ENCODE measurements at places on chromosomes 7 and 10.
A peak's percentile ranks its signal among the peaks of the same experiment; 100 is the strongest.

DNA sequence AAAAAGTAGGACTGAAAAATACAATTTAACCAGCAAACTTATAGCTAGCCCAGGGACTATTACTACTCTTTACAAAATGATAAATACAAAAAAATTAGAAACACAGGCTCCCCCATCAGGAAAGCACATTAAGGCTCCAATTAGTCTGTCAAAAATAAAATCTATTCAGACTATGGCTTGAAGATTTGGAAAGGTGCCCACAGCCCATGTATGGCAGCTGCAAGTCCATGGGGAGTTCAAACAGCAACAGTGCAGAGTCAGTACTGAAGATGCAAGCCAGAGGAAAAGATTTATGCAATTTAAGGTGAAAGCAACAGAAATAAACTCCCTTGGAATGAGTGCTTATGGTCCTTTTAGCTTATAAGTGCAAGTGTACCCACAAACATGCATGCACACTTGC lies 29.7 kb downstream of the IMMP2L start:
- DNase-seq, result no peak

GRCh38 chr7:100965045-100965722 lies 4.2 kb upstream of the MUC12 start:
- no peak for DNase-seq

DNA sequence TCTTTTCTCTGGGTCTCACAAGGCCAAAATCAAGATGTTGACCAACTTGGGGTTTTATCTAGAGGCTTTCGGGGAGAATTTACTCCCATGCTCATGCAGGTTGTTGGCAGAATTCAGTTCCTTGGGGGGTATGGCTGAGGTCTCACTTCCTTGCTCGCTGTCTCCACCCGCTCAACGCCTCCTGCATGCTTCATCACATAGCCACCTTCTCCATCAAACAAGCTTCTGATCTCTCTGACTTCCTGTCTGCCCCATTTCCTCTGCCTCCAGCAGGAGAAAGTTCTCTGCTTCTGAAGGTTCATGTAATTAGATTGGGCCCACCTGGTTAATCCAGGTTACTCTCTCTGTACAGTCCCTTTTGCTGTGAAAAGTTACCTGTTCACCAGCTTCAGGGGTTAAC lies 179.1 kb upstream of the FZD1 start:
- DNase-seq, result no peak

- no peak for DNase-seq
Observed at GRCh38 chr7:64744680-64745079, 49.5 kb upstream of the ZNF138 start.

DNA sequence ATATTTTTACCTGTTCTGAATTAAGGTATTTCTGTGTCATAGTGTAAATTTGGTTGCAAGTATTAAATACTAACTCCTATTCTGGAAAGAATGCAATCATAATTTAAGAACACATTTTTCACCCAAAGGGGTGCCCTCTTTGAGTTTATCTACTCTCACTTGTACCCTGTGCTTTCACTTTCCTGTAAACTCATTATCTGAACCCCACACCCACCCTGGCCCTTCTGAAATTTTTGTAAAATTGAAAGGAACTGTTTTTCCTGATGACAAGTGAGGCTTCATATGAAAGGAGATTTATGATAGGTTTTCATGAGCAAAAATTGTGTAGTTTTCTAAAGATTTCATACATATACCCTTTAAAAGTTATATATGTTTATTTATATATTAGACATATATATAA lies 134.5 kb downstream of the WNT2 start:
- no peak for DNase-seq

DNA sequence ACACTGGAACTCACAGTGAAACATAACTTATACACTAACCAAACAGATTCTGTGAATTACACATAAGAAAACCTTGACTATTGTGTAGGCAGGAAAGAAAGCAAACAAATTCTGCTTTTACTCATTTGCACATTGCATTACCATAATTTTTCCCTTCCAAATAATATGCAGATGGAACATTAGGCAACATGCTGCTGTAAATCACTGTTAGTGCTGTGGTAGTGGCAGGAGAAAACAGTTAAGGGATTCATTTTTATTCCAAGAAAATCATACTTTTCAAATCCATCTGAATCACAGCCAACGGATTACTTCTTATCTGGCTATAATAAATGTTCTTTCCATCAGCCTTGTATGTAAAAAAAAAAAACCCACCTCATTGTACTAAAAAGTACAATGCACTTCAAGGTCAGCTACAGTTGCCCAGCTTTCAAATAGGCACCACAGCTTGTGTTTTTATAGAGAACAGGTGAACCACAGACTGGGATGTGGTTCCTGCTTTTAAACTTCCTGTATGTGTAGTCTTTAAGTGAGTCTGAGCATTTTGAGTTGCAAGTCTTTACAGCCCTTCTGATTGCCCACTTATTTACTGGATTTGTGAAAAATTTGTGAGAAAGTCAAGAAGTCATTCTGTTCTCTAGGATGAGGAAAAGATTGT lies 590.0 kb upstream of the SEMA3D start:
- no peak for DNase-seq

DNA sequence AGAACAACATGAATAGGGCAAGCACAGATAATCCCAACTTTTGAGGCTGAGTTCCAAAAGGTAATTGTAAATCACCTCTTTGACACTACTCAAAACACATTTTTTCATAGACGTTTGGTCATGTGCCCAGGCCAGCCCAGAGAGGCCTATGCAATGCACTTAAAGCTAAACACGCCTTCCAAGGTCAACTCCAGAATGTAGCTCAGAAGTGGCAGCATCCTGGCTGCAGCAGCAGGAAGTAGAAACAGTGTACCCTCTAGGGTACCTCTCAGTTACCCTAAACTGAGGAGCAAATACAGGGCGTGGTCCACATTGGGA lies 58.7 kb downstream of the OSBPL3 start:
- DNase-seq, result no peak

DNA sequence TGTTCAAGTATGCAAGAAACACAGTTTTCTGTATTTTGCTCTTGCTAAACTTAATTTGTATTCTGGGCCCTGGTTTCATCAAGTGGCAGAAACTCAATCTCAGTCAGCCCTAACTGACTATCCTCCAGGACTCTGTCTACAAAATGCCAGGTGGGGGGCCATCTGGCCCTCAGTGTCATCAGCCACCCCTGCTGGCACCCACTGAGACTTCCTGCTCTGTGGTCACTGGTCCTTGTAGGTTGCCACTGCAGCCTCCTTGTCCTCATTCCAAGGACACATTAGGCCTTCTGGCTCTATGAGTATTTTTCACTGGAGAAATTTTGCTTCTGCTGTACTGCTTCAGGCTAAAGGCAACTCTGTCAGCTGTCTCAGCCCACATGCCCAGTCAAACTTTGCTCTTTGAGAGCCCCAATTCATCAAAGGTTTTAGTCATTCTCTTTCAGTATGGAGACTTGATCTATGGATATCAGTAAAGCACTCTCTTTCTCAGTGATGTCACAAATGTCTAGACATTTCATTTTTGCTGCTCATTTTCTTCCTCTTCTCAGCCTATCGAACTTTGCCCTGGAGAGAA lies 163.6 kb downstream of the KCND2 start:
- DNase-seq, result no peak

DNA sequence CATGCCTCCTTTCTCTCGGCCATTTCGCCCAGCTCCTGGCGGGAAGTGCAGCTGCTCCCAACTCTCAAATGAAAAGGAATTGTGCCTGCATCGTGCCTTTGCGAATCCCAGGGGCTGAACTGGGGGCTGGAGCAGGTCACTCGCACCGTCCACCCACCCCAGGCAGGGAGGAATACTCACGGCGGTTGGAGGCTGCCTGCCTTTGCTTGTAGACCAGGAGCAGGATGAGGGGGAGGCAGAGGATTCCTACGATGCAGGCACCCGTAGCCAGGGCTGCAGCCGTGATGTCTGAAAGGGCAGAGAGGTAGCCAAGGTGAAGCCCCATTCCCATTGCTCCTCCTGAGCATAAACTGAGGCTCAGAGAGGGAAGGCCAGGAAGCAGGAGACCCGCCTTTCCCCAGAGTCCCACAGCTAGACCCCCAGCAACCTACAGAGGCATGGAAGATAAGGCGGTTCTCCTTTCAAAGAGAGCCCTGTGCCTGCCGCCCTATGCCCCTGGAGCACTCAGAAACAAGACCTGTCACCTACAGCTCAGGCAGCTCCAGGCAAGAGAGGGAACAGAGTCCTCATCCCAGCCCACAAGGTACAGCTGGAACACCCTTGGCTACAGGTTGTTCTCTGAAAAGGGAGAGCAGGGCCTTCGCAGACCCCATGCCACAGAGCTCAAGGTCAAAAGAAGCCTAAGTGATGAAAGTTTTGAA lies 18.0 kb downstream of the VSIR start:
- no peak for DNase-seq

- DNase-seq, result no peak
Observed at GRCh38 chr7:28125431-28126409, 54.9 kb downstream of the JAZF1 start.

GRCh38 chr10:30359373-30360206 lies 10.5 kb upstream of the MTPAP start:
- DNase-seq, result peak; percentile 62

- DNase-seq, result no peak
Observed at GRCh38 chr10:34580643-34581042, 234.5 kb downstream of the PARD3 start.

GRCh38 chr10:84333864-84334451 lies 5.6 kb downstream of the CCSER2 start:
- DNase-seq, result no peak

DNA sequence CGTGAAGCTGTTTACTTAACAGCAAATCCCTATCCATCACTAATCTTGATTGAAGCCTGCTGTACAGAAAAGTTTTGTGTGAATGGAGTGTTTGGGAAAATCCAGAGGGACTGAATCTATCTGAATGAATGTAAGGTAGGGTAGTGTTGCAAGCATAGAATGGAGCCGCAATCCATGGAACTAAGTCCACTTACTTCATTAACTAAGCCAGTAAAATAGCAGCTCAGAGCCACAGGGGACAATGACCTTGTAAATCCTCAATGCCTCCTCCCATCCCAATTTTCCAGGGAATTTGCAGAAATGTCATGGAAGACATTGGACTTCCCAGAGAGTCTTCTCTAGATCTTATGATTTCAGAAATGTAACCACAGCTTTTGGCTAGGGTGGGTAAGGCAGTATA lies 15.2 kb downstream of the TBATA start:
- no peak for DNase-seq

GRCh38 chr7:102883098-102883860 lies 29.5 kb upstream of the LRRC17 start:
- DNase-seq, result no peak

DNA sequence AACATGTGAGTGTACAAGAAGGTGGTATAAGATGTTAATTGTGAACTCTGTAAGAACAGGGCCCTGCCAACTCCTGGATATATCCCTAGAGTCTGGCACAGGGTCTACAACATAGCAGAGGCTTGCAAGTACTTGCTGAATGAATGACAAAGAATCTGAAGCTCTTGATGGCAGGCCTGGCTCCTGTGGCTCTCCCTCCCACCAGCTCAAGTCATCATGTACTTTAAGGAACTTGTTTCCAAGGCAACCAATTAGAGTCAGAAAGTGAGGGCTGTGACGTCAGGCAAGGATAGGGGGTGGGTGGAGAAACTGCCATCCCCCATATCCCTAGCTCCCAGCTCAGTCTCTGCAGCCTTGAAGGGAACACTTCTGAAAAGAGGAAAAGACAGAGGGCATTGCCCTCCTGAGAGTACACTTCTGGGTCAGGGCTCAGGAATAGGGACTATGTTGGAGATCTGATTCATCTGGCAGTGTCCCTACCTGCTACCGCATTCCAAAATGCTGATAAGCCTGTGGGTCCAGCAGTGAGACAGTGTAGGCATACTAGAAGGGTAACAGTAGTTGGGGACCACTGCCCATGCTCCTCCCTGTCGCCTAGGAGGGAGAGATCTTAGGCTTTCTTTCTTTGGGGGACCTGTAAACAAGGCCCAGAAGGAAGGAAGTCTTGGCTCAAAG lies 34.6 kb upstream of the BTRC start:
- DNase-seq, result no peak

DNA sequence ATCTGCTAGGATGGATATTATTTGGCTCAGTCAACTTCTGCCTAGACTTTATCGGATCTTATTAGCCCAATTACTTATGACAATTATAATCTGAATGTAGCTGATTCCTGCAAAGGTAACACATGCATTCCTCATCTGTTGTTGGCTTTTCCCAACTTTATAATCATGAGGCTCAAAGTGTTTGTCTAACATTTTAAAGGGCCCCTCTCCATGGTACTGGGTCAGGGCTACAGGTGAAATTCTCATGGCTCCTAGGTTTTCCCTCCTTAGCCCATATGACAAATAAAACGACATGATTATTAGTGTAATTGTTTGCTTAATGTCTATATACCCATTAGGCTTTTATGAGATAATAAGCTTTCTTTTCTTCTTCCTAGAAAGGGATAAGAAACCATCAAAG lies 4.2 kb upstream of the LRGUK start:
- DNase-seq, result no peak

GRCh38 chr7:50531928-50532327 lies 33.3 kb downstream of the DDC start:
- DNase-seq, result no peak

- no peak for DNase-seq
Observed at GRCh38 chr10:86194684-86195083, 171.9 kb downstream of the GRID1 start.

- DNase-seq, result no peak
Observed at GRCh38 chr7:24442170-24442777, 131.0 kb upstream of the PALS2 start.

GRCh38 chr10:120794390-120794789 lies 56.8 kb upstream of the WDR11 start:
- no peak for DNase-seq

- no peak for DNase-seq
Observed at GRCh38 chr10:43200538-43201390, 62.5 kb downstream of the CSGALNACT2 start.

DNA sequence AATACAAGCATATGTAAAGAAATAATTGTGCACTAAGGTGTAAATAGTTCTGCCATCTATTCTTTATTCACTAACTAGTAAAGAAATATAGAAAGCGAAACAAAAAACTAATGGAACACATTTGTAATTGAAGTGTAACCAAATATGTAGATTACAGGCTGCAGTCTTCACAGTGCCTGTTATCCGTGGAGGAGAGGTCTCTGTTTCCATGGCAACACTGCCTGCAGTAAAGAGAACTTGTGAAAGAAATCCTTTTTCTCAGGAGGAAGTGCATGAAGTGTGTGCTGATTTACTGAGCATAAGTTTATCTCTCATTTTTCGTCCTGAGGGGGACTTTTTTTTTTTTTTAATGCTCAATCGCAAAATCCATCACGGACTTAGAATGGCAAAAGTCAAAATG lies 102.5 kb downstream of the APBB1IP start:
- no peak for DNase-seq

DNA sequence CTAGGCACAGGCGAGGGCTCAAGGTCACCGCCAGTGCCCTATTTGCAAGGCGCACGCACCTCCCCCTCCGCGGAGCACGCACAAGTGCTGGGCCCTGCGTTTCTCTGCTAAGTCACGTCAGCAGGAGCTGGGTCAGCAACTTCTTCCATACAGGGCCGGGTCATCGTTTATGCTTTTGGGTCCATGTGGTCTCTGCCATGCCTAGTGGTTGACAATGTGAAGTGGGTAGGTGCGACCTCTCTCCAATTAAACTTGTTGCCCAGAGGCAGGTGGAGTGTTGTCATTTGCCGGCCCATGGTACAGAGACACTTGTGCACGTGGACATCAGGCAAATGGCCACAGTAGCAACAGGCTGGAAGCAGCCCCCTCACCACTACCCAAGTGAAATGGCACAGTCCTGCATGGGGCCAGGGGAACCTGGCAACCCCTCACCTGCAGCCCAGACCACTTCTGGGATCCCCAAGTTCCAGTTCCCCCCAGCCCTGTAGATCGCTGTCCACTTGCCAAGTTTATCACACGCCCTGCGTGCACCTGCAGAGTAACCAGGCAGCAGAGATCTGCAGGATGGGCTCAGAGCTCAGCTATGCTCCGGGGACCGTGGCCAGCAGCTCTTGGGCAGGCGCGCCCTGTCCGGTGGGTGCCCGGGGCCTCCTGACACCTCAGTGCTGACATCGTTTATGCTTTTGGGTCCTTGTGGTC lies 86.1 kb upstream of the PPP2R2D start:
- DNase-seq, result no peak
